ENCODE measurements at places on chromosomes 5 and 9.

GRCh38 chr5:60687927-60688720 is 11.8 kb downstream of the DEPDC1B start:
- DNase-seq: no peak

DNA sequence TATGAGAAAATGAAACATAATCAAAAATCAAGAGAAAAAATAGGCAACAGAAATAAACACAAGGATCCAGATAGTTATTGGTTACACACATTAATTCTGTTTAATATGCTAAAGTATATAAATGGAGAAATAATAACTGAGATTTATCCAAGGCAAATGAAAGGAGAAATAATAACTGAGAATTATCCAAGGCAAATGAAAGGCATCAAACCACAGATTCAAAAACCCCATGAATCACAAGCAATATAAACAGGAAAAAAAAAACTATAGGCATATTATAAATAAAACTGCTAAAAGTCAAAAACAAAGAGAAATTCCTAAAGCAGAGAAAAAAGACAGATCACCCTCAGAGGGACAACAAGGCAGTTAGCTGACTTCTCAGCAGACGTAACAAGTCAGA is 10.9 kb downstream of the DUSP1 start:
- no peak for DNase-seq

- no peak for DNase-seq
Measured at GRCh38 chr9:3181049-3181953, 337.4 kb upstream of the PUM3 start.

DNA sequence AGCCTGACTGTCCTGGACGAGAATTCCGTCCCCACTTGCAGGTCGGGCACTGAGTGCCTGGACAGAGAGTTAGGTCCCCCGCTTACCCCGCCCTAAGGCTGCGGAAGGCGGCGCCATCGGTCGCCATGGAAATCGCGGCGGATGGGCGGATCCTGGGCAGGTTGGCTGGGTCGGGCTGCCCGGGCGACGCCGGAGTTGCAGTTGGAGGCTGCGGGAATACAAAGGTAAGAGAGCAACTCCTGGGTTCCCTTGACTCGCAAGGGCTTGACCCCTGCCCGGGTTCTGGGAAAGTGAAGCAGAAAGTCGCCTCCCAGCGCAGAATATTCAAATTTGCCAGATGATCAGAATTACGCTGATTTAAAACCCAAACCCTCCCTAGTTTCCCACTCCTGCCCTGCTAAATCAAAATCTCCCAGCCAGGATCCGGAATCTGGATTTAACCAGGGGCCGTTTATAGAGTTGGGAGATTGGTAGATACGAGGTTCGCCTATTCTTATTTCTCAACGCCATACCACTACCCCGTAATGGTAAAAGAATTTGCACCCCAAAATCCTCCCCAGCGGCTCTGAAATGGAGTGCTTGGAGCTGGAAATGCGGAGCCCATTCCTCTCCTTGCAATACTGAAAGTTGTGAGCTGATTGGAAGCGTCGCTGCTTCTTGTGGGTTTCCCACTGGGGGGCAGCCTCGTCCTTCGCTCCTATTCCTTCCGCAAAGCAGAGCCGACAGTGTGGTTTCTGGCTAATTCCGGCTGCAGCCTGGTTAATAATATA is 156.4 kb upstream of the RASEF start:
- no peak for DNase-seq

- no peak for DNase-seq
Measured at GRCh38 chr5:90581956-90582355, 23.4 kb downstream of the ADGRV1 start.

DNA sequence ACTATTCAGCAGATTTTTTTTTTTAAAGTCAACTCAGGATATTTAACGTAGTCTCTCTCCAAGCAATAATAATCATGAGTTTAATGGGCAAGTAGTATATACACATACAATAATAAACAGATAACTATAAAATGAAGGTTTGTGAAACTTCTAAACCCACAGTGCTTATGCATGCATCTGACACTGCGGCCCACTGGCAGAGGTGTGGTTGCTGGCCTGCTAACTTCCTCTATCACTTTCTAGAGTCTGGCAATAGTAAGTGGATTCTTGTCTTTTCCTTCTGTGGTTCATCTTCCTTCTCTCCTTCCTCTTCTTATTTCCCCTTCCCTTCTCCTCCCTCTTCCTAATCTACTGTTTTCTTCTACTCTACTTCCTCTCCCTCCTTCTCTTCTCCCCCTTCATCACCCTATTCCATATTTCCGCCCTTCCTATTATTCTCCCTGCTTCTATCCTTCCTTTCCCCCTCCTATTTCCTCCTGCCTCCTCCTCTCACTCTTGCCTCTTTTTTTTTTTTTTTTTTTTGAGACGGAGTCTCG is 18.6 kb upstream of the AGXT2 start:
- no peak for DNase-seq

DNA sequence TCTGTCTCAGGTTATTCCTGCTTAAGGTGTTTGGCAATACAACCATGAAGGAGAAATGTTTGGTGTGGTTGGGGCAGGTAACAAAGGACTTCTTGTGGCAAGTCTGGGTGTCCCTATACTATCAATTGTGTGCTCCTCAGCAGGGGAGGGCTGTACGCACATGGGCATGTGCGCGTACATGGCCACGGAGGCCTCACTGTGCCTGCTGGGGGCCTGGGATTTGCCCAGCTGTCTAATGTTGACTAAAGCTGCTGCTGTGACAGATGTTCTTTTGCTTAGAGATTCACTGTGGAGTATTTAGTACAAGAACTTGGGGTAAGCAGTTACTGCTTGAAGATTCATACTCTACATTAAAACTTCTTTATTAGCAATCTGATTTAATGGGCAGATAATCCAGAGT is 97.5 kb downstream of the HSPA4 start:
- DNase-seq: no peak

DNA sequence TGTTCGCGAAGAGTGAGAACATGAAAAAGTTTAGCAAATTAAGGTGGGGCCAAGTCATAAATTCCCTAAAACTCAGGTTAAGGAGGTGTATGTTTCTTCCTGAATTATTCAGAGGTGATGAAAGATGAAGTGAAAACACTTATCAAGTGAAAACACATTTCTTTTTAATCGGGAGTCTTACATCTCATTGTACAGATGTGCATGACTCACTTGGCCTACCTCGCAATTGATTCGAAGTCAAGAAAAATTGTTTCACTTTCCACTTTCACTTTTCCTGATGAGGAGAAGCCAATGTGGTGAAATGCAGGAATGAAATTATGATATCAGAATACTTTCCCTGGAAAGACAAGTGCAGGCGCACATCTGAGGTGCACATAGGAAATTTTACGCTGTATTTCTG is 78.7 kb downstream of the SLC25A46 start:
- no peak for DNase-seq

DNA sequence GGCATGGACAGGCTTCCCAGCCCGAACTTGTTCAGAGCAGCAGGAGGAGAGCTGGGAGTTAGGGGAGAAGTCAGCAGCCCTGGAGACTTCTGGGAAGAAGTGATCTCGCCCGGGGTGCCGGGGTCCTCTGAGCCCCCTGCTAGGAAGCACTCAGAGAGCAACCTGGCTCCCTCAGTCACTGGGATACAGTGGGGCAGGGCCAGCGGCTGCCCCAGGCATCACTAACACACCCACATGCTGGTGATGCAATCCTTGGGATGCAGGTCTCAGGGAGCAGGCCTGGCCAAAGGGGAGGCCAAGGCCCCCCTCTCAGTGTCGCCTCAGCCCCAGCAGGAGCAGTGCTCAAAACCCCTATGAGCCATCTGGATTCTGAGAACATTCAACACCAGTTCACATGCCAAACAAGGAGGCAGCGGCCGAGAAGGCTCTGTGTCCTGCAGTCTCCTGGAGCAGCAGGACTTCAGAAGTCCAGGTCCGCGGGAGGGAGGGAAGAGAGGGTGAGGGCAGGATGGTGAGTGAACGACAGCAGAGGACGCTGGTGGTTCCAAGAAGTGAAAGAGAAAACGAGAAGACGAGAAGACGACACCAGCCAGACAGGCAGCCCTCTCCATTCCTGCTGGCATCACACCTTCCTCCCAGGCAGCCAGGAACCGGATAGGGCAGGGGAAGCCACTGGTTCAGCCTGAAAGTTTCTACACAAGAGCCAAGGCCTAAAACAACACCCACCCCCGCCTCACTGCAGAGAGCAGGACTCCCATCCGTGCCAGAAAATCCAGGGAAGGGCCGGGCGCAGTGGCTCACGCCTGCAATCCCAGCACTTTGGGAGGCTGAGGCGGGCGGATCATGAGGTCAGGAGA is 2.3 kb downstream of the PNPLA7 start:
- DNase-seq: no peak

GRCh38 chr5:42950116-42950455 is 90.0 kb downstream of the ANXA2R start:
- no peak for DNase-seq

DNA sequence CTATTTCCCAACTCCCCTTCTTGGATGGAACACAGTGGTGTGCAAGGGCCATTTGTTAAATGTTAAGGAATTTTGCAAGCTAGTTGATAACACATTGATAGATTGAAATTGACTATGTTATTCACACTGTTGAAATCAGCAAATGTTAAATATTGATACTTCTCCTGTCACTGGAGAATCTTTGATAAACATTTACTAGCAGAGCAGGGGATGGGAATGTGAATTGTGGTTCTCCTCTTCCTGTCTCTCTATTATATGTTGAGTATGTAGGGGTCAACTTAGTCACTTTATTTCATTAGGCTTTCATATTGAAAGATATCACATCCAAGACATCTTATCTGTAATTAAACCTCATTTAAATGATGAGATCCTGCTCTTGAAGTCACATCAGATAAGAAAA is 533.9 kb downstream of the TLR4 start:
- DNase-seq: no peak

DNA sequence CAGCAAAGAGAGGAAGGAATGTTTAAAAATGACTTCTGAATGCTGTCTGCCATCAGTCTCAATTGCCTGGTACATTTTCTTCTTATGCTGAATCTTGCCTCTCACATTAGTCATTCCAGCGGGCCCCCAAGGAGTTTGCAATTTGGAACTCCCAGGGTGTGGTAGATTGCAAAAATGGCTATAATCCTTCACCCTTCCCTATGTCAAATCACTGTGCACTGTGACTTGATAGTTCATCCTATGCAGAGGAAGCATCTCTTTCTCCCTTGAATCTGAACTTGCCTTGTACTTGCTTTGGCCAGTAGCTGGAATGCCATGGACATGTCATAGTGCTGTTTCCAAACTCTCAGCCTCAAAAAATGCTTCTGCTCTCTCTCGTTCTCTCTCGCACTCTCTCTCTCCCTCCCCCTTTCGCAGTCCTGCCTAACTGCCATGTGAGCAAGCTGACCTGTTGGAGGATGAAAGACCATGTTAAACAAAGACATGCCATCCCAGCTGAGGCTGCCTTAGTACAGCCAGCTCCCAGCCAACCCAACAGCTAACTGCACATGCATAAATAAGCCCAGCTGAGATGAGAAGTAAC is 284.0 kb upstream of the TLE4 start:
- DNase-seq: no peak

DNA sequence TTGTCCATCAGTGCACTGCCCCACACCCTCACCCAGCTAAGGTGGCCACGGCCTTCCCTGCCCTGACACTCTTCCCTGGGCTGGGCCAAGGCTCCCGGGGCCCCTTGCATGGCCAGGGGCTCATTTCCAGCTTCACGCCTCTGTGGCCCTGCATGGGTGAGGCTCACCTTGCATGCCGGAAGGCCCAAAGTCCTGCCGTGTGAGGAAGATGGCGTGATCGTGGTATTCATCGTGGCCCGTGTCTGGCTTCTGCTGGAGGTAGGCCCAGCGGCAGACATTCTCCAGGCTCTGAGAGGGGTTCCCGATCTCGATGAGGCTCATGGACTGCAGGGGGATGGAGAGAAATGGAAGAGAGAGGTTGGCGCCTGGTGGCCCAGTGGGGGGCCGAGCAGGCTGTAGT is 98.4 kb downstream of the ZNF354C start:
- DNase-seq: no peak

DNA sequence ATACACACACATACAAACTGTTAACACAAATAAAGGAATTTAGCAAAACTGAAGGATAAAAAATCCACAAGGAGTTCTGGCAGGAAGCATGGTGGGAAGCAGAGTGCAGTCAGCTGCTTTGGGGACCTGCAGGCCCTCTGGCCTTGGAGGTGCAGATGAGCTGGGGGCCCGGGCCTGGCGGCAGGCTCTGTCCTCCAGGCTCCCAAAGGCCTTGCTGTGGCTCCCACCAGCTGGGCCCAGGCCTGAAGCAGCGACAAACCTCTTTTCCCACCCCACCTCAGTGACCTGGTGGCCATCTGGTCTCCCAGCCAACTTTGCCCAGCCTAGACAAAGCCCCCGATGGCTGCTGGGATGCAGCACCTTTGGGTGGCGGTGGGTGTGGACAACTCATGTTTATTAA is 67.8 kb downstream of the GLRA1 start:
- DNase-seq: no peak

GRCh38 chr9:22216730-22217172 is 207.6 kb upstream of the CDKN2B start:
- no peak for DNase-seq

DNA sequence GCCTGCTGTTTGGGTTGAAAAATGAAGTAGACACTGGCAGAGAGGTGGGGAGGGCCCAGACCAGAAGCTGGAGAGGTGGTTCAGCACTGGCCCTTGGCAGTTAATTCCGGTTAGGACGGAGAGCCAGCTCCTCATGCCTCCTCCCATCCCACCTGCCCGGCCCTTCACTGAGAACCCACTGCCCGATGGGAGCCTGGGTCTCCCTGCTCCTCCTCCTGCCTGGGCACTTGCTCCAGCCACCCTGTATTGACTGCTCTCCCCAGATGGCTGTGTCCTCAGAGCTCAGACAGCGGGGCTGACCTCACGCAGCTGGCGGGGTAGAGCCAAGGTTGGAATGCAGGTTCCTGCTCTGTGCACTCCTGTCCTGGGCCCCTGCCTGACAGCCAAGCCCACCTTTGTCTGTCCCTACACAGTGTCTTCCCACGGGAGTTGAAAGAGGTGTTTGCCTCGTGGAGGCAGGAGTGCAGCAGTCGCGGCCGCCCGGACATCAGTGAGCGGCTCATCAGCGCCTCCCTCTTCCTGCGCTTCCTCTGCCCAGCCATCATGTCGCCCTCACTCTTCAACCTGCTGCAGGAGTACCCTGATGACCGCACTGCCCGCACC is 114.7 kb downstream of the DAB2IP start:
- DNase-seq: no peak

GRCh38 chr5:173191561-173191960 is 43.4 kb downstream of the NKX2-5 start:
- DNase-seq: no peak

GRCh38 chr5:148541054-148541835 is 113.1 kb downstream of the HTR4 start:
- DNase-seq: no peak

GRCh38 chr9:133428617-133429101 is 6.5 kb downstream of the ADAMTS13 start:
- DNase-seq: no peak

GRCh38 chr9:18478501-18479361 is 4.8 kb downstream of the ADAMTSL1 start:
- no peak for DNase-seq

GRCh38 chr5:37836235-37836591 is 3.6 kb downstream of the GDNF start:
- no peak for DNase-seq

GRCh38 chr5:149141957-149142851 is 911 bp downstream of the ABLIM3 start:
- DNase-seq: no peak

Data from SK-N-MC (cell line).